Body of pancreas (tissue), 4 donors: ENCODE measurements at places on chromosomes 7 and 10. TPM values are rescaled to one million over a fixed set of nuclear protein-coding genes. Genes with fewer than 3 reads are reported as not detected.
A peak's percentile ranks its signal among the peaks of the same experiment; 100 is the strongest.

GRCh38 chr7:113071465-113071864, 15.2 kb downstream of the GPR85 start:
- DNase-seq = peak; percentile 34

GRCh38 chr7:102897856-102898531, 14.8 kb upstream of the LRRC17 start:
- DNase-seq = no peak

- DNase-seq = no peak
Observed at GRCh38 chr10:99631496-99631895, 11.3 kb upstream of the SLC25A28 start.

DNA sequence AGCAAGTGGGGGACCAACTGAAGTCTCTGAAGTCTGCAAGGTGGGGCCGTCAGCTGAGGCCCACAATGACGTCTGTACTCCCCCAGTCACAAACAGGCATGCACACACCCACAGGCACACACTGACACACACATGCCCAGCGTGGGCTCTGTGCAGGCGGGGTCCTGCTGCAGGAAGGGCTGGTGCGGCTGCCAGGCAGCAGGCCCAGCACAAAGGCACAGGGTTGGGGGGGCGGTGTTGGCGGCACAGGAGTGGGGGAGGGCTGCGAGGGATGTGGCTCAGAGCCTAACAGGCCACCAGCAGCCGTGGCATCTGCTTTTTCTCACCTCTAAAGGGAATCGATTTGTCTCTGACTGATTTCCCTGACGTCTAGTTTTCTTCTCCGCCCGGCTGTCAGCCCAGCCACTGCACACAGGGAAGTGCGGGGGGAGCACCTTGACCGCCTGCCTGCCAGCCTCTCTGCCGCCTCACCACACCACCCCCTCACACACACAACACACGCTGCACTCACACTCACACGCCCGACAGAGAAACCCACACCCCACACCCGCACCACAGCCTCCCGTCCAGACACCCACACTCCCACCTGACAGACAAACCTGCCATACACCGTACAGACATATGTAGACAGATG, 43.5 kb upstream of the ZMIZ1 start:
- DNase-seq = peak; percentile 62

DNA sequence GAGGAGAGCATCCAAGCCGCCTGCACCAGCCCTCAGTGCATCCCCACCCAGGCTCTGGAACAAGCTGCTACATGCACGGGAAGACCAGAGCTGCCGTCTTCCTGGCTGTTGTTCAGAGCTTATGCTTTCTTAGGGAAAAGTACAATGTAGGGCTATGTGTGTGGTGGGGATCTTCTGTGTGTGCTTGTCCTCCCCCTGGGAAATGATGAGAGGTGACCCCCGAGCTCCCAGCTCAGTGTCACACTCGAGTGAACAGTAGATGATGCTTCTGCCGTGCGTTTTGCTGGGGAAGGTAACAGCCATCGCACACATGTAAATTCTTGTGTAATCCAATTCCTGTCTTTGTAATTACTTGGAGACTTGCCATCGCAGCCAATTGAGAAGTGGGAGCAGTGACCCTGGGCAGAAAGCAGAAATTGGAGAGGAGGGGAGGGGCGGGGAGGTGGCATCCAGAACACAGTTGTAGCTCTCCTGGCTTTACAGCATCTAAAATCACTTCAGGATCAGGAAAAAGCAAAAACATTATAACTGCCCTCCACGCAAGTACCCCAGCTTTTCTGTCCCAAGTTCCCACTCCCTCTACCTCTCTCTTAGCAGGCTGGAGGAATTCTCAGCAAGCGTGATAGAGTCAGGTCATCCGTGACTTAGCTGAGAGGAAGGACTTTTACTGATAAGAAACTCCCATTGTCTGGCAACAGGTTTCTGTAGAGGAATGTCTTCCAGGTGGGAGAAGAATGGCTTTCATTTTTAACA, 149.6 kb downstream of the TCF7L2 start:
- DNase-seq = no peak

NPTX2 gene
- 18.4 TPM for total RNA-seq

HECW1 gene
- under 0.01 TPM for total RNA-seq

DNA sequence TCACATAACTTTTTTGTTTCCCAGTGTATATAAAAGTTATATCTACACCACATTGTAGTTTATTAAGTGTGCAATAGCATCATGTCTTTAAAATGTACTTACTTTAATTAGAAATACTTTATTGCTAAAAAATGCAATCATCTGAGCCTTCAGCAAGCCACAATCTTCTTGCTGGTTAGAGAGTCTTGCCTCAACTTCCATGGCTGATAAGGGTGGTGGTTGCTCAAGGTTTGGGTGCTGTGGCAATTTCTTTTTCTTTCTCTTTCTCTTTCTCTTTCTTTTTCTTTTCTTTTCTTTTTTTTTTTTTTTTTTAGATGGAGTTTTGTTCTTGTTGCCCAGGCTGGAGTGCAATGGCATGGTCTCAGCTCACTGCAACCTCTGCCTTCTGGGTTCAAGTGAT, 360.0 kb downstream of the MAGI2 start:
- no peak for DNase-seq

GRCh38 chr10:122376364-122376961, 2.0 kb downstream of the PLEKHA1 start:
- no peak for DNase-seq

MXI1 gene
- 24.1 TPM for total RNA-seq

DNA sequence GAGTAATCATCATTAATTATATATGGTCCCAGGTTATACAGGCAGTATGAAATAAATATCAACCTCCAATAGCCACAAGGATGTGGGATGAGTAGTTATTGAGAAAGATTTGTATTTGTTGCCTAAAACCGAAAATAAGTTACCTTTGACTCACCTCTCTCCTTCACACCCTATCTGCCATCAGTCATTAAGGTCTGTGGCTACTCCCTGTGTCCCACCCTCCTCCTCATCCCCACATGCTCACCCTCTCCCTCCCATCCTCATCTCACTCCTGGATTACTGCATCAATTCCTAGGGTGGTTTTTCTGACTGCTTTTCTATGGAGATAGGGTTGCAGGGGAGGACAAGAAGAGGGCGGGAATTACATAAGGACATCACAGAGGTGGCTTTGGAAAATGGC, 9.1 kb upstream of the GGCT start:
- no peak for DNase-seq

WNT8B gene
- total RNA-seq = not detected

- DNase-seq = no peak
Observed at GRCh38 chr10:104824380-104825006, 183.4 kb downstream of the SORCS3 start.

DNA sequence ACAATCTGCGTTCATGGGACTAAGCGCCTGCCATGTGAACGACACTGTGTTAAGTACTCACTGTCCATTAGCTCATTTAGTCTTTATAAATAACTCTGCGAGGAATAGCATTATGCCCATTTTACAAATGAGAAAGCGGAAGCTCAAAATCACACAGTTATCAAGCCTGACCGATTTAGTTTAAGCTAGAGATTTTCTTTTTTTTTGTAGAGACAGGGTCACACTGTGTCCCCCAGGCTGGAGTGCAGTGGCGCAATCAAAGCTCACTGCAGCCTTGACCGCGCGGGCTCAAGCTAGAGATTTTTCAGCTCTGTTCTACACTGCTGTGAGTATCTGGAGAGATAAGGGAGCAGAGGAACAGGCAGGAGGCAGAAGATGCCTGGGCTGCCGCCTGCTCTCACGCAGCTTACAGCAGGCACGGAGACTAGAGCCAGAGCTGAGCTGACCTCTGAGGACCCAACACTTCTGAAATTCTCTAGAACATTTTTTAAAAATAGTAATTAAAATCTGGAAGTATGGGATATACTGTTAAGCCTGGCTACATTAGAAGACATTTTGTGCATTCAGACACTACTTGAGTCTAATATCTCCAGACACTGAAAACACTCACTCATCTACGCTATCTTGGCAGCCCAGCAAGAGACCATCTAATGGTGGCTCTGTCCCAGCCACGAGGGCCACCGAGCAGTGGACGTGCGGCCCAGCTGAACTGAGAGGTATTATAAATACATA, 38.7 kb downstream of the GNA12 start:
- no peak for DNase-seq

- DNase-seq = no peak
Observed at GRCh38 chr10:84452003-84452402, 123.6 kb downstream of the CCSER2 start.

AQP1 gene
- total RNA-seq = 197 TPM

- no peak for DNase-seq
Observed at GRCh38 chr10:101708870-101709269, 13.9 kb upstream of the FBXW4 start.

DNA sequence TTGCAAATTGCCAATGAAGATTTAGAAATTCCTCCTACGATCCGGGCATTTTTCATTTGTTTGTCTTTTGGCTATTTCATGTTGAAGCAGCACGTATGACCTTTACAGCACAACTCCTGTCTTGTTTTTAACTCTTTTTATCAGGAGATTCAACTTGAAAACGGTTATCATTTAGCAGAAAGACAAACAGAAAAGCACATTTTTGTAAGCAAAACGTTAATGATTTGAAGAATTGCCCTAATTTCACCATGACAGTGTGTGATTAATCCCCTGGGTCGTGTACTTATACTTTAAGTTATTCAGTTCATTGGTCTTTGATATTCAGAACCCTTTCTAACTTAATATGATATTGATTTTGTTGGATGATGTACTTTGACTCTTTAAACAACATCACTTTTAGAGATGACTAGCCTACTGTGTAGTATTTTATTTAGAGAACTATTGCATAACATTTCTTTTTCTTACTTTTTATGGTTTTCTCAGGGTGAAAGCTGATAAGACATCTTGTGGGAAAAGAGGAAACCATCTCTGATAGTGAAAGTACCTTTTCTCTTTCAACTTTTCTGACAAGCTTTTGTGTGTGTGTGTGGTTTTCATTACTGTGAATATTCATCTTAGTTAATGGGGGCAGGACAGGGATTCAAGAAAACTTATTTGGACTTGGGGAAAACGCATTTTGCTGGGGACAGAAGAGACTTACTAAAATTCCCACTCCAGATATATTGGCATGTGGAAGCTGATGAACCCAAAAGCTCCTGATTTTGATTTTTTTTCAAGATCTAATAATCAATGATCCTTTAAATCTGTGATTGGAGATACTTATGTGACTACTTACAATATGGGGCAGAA, 8.1 kb downstream of the HHEX start:
- no peak for DNase-seq

- DNase-seq = no peak
Observed at GRCh38 chr10:84166620-84167288, 6.8 kb upstream of the GPR15LG start.

GRCh38 chr7:128404886-128405470, 4.8 kb downstream of the IMPDH1 start:
- DNase-seq = no peak

DNA sequence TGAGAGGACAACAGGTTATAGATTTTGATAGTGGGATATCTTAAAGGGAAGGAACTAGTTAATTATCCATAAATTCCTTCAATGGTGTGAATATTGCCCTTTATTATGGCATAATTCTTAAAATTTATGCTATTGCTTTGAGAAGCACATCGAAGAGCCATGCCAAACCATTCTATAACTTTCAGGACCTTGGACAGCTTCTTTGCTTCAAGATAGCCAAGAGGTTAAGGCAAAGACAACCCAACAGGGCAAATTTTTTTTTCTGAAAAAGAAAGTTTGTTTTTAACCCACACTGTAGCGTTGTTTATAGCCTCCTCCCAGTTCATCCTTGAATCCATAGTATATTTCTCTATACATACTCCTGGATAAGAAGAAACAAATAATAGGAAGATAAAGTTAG, 103.2 kb downstream of the NRG3 start:
- no peak for DNase-seq

EBF3 gene
- 4.6 TPM for total RNA-seq

DNA sequence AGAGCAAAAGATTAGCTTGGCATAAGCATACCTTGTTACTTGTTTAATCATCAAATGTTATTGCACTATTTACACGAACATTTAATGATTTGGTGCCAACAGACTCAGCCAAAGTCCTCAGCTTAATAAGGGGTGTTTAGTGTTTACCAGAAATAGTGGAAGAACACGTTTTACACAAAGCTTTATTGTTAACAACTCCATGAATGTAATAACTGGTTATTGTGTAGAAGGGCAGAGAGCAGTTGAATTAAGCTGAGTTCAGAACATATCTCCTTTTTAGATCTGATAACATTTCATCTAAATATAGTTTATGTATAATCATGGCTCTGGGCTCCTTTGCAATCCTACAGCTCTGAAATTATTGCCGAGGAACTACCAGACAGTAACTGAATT, 99.1 kb downstream of the CABCOCO1 start:
- DNase-seq = no peak

DNA sequence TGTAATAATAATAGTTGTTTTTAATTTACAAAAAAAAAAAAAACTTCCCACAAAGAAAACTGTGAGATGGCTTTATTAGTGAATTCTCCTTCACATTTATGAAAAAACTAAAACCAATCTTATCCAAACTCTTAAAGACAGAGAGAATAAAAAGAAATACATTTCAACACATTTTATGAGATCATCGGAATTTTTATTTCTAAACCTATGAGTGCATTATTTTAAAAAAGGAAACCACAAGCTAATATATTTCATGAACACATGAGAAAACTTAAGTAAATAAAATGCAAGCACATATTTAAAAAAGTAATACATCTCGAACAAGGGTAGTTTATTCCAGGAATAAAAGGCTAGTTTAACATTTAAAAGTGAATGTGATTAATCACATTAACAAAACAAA, 31.5 kb downstream of the C7orf25 start:
- DNase-seq = no peak

CDK13 gene
- 97.6 TPM for total RNA-seq
